ENCODE measurements at places on chromosomes 7 and 10.

DNA sequence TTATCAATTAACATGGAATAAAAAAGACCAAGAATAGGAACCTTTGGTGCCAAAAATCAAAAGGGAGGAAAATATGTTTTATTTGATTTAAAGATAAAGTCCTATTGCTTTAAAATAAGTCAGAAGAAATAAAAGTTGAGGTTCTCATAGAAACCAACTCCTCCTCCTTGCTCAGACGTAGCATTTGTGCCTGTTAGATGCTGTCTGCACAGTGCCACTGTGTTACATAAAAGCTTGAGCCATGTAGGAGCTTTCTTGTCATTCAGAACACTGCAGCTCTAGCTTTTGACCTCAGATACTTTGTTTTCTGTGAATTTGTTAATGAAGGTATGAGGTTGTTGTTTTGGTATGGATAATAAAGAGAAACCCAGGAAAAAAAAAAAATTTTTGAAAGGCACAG lies 50.3 kb downstream of the LRRC4 start:
- DNase-seq = no peak

- no peak for DNase-seq
Measured at GRCh38 chr10:88689366-88689765, 16.7 kb upstream of the LIPK start.

- DNase-seq = no peak
Measured at GRCh38 chr7:24715661-24716479, 41.4 kb downstream of the GSDME start.

DNA sequence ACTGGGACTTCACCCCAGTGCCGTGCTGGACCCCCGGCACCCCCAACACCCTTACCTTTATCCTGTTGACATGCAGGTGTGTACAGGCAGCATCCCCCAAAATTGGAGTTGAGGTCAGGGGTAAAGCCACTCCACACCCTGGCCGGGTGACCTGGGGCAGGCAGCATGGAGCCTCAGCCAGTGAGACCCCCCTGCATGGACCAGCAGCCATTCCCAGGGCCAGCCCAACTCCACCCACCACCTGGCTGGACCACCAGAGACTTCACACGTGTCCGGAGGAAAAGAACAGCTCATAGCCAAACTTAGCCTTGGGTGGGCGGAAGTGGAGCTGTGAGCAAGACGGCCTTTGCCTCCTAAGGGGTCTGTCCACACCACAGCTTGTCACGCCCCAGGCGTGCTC lies 413.0 kb upstream of the FOXK1 start:
- no peak for DNase-seq

GRCh38 chr7:81501220-81501619 lies 268.6 kb downstream of the HGF start:
- no peak for DNase-seq

- DNase-seq = no peak
Measured at GRCh38 chr10:69655124-69655867, 25.2 kb downstream of the FAM241B start.

DNA sequence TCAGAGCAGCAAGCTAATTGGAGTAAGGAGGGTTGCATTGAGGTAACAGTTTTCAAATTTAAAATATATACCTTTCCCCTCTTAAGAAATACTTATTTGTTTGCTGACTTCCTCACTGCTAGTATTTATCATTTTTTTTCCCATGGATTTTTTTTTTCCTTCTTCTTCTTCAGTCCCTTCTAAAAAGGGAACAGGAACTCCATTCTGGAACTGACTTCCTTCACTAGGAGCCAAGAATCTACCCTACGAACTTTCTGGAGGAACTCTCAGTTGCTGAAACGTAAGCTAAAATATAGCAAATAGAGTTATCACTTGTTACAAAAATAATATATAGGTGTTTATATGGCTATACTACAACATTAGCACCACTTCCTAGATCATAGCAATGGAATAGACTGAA lies 95.4 kb downstream of the HGF start:
- DNase-seq = no peak

GRCh38 chr7:111508387-111508786 lies 53.9 kb downstream of the IMMP2L start:
- DNase-seq = no peak

DNA sequence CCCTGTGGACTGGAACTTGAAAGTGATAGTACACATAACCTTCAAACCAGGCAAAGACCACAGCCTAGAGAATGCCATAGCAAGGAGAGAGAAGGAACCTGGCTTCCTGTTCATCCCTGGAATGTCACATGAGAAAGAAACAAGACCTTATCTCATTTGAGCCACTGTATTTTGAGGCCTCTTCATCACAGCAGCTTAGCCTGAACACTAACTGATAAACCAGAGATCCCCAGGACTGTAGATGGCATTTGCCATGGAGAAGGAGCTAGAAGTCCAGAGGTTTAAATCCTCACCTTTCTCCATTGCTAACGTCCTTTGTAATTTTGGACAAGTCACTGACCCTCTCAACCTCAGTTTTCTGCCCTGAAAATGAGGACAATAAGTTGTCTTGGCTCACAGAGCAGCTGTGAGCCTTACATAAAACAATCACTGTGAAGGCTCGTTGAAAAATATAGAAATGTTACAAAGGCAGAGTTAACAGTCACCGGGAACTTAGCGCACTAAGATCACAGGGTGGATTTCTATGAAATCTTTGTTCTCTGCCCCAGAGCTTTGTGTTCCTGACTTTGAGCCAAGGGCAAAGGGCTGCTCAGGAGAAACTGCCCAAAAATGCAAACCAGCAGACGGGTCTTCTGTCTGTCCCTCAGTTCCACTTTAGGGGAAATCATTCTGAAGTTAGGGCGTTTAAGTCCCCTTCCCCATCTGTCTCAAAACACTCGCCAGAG lies 197.0 kb downstream of the USP6NL start:
- no peak for DNase-seq

DNA sequence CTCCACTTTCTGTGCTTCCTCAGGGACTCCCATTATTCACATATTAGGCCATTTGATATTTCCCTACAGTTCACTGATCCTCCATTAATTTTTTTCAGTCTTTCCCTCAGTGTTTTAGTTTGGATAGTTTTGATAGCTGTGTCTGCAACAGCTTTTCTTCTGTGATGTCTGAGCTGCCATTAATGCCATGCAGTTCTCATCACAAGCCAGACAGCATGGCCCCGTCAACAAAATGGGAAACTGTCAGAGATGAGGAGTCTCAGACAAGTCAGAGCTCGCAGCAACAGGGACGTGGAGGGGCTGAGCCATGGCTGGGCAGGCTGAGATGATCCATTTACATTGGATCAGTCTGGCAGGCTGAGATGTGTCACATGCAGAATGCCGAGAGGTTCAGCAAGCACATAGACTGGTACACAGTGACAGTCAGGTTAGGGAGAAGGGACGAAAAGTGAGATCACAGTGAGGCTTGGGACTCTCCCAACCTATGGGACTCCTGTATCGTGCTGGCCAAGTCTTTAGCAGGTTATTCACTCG lies 65.4 kb downstream of the NPS start:
- DNase-seq = no peak

GRCh38 chr7:33185786-33186185 lies 56.4 kb downstream of the BBS9 start:
- DNase-seq = peak; percentile 39

- no peak for DNase-seq
Measured at GRCh38 chr10:95314192-95314918, 23.6 kb upstream of the PDLIM1 start.

- no peak for DNase-seq
Measured at GRCh38 chr10:24983946-24984345, 31.5 kb upstream of the PRTFDC1 start.

- no peak for DNase-seq
Measured at GRCh38 chr10:2936816-2937215, 130.5 kb upstream of the PFKP start.

- DNase-seq = no peak
Measured at GRCh38 chr10:120507175-120507574, 50.1 kb downstream of the PLPP4 start.

- DNase-seq = no peak
Measured at GRCh38 chr10:86536294-86536861, 14.8 kb upstream of the WAPL start.

DNA sequence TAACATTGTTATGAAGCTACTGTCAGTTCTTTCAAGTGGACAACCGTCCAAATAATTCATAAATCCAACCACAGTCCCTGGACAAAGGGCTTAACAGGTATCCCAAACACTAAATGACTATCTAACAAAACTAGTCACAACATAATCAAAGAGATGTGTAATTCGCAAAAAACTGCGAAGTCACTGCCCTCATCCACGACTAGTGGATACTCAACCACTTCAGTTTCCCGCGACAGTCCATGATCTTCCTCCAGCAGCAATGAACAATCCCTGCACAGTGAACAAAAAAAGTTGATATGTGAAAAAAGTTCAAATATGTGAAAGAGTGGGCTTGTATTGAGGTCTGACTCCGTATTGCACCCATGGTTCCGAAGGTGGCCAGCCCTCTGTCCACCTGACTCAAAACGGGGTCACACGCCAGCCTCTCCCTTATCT lies 287 bp downstream of the DCLRE1A start:
- no peak for DNase-seq

DNA sequence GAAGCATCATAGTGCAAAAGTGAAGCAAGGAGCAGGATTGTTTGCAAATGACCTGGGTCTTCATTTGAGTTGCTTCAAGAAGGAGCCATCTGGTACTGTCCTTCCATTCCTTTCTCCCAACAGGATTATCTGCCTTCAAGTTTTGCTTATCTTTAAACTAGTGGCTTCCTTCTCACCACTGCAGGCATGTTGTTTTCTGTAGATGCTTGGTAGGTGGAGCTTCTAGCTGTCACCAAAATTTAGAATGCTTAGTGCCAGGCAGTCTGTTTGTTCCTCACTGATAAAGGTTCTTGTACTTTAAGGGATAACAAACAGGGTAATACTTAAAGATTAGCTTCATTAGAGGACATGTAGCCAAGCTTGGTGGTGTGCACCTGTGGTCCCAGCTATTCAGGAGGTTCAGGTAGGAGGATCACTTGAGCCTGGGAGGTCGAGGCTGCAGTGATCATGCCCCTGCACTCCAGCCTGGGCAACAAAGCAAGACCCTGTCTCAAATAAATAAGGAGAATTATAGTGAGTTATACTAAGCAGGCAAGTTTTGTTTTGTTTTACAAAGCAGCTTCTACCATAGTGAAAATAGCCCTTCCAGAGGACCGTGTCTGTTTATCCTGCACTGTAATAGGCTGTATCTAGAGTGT lies 5.7 kb downstream of the ARL5B start:
- no peak for DNase-seq

DNA sequence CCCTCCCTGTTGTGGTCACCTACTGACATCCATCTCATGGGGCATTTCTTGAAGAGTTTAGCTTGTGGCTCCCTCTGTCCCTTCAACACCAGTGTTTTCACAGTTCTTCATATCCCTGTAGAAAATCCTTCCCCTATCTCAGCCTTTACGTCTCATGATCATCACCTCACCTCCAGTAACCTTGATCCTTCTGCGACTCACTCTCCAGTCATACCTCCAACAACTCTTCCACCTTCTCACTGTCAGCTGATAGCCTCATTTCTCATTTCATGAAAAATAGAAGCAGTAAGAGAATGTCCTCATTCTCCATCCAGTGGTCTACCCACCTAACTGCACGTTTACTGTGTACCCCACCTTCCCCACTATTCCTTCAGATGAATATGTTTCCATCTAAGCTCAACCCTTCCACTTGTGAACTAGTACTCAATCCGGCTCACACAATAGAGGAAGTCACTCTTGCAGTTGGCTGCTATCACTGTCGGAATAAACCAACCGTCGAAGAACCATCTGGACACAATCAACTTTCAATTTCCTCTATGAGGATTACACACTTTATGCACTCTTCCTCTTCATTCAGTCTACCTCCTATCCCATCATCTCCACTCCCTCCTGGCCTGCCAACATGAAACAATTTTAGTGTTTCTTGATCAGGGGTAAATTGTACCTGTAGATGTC lies 256.0 kb downstream of the AHR start:
- DNase-seq = no peak

- DNase-seq = no peak
Measured at GRCh38 chr7:3494947-3495346, 193.9 kb downstream of the SDK1 start.

GRCh38 chr7:36563706-36564327 lies 160.5 kb downstream of the AOAH start:
- DNase-seq = no peak

DNA sequence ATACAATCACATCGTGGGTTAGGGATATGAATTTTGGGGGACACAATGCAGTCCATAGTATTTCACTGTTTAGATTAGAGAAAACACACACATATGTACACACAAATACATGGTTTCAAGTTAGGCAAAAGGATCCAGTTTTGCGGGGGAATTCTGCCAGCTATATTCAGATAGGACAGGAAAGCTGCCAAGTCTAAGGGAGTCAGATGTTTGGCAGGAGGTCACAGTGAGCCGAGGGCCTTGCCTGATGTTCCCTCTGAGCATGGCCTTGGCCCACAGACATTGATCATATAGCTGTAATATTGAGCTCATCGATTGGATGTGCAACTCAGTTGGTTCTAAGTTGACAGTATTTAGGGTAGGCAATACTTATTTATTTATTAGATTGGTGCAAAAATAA lies 122.8 kb downstream of the ADRA2A start:
- DNase-seq = no peak

DNA sequence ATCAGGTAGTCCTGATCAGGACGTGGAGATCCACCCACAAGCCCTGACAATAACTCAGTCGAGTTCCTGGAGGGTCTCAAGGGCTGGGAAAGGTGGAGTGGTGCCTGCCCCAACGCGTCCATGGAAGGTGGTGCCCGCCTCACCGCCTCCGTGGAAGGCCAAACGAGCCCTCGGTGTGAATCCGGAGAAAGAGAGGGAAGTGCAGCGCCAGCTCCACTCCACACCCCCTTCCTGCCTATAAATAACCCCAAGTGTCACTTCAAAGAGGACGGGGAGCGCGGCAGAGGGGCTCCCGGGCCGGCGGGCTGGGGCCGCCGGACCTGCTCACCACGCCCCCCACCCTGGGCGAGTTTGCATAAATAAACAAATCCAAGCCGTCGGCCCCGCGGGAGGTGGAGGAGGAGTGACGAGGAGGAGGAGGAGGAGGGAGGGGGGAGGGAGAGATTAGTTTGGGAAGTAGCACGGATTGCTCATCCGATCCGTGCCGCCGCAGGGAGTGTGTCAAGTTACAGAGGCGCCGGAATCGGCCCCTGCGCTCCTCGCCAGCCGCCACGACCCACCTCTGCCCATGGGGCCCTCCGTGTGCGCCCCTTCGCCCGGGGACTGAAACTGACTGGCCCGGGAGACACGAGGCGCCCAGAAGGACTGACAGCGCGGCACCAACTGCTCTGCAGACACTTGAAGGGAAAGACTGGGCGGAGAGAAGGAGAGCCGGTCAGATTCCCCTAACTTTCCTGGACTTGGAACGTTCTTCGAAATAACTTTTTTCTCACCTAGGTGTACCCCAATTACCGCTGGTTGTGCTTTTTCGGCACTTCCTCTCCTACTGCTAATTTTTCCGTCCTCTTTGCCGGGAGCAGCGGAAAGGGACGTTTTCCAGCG lies at the start of gene COL13A1:
Gene COL13A1 (plus strand): TSS at position 473 of the 882 bp plus-strand sequence. CDS start 518 bp downstream, outside the sequence.
- DNase-seq = no peak

All from KG1 (cell line).